ENCODE measurements at places on chromosomes 2 and 18. TPM values are rescaled to one million over a fixed set of nuclear protein-coding genes. Genes with fewer than 3 reads are reported as not detected.

UBE2E3 gene
- total RNA-seq: 26.6 TPM

NPPC gene
- not detected for total RNA-seq

PKDCC gene
- total RNA-seq: 4.3 TPM

TM4SF20 gene
- total RNA-seq: not detected

- no peak for DNase-seq
Measured at GRCh38 chr18:53458944-53459580, 765.4 kb downstream of the MBD2 start.

- DNase-seq: no peak
Measured at GRCh38 chr18:57150828-57151227, 3.9 kb downstream of the BOD1L2 start.

DNA sequence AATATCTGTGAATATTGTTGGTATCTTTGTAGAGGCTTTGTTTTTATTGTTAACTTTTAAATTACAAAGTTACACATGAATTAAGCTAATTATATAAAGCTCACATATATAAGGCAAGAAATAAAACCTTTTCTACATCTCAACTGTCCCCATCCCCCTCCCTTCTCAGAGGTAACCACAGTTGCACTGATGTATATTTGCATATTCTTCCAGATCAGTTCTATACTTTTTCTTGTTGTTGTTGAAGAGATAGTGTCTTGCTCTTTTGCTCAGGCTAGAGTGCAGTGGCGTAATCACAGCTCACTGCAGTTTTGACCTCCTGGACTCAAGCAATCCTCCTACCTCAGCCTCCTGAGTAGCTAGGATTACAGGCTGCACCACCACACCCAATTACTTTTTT lies 36.0 kb upstream of the CDC42EP3 start:
- DNase-seq: no peak

GRCh38 chr2:45892757-45893156 lies 241.3 kb downstream of the PRKCE start:
- DNase-seq: no peak

DNA sequence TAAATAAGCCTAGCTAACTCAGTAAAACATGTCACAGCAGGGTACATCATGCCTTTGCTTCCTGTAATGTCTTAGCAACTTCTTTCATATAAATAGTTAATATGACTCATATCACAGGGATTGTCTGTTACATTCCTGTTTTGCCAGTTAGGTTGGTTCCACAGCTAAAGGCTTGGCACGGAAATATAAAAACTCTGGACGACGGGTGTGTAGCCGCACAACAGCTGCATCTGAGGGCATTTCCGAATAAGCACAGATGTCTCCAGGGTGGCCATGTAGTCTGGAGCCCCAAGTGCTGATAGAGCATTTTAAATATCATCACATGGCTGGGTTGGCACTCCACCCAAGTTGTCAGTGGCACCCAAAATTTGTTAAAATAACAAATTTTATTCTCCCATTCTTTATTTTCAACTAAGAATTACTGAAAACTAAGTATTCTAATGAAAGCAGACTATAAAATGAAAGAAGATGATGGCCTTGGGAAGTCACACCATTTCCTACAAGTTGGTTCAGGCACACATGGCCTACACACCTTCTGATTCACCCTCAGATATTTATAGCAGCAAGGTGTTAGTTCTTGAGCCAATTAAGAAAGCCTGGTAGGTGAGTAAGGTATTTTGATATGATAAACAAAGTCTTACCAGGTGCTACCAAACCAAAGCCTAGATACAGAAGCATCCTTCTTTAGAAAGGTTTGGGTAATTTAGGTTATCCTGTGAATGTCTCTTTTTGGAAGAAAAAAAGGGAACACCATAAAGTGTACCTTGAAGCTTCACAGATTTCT lies 61.8 kb upstream of the STK17B start:
- peak; percentile 95 for DNase-seq

DNA sequence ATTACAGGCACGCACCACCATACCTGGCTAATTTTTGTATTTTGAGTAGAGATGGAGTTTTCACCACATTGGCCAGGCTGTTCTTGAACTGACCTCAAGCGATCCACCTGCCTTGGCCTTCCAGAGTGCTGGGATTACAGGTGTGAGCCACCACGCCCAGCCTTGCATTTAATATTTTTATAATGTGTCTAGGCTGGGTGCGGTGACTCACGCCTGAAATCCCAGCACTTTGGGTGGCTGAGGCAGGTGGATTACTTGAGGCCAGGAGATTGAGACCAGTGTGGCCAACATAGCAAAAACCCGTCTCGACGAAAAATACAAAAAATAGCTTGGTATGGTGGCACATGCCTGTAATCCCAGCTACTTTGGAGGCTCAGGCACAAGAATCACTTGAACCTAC lies 3.2 kb downstream of the RPL37A start:
- no peak for DNase-seq

DNA sequence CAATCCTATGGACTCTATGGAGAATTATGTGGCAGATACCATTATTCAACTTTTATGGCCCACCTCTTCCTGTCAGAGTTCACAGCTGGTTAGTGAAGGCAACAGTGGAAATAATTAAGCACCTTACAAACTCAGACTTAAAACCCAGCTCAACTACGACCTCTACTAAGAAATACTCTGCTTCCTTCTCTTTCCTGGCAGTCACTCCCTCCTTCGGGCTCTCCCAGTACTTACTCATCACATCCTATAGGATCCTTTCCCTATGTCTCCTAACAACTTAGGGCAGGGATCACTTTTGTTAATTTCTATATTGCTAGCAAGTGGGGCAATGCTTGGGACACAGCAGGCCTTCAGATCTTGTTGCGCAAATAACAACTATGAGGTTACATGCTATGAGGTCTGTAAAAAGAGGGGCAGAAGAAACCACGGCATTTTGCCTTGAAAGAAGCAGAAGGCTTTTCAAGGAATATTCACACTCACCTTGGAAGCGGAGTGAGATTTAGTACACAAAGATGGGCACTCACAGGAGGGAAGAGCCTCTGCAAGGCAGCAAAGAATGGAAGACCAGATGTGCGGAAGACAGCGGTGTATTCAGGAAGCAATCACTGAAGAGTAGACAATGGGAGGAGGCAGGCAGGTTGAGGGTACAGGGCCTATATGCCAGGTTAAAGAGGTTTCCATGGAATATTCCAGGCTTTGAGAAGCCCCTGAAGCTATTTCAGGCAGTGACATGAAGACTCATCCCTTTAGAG lies 2.1 kb downstream of the STK39 start:
- DNase-seq: no peak

GRCh38 chr2:3398857-3399256 lies 19.4 kb downstream of the TRAPPC12 start:
- no peak for DNase-seq

DNA sequence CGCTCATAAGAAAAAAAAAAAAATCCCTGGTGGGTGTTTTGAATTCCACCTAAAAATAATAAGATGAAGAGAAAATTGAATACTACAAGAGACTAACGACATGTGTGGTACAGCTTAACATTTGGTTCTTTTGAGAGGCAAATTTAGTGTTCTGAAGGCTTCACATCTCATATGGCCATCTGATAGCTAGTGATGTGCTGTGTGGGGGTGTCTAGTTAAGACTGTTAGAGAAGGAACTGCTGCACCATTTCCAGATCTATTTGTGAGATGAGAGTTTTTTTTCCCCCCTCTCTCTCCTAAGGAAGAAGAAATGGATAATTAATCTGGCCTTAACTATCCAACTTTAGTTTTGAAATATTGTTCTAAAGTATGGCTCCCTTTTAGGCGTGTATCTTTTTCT lies 321.6 kb downstream of the SLC4A3 start:
- DNase-seq: no peak

- no peak for DNase-seq
Measured at GRCh38 chr2:73343992-73344391, 41.6 kb upstream of the ALMS1 start.

Data from dermis microvascular lymphatic vessel endothelial cell (primary cell).